ENCODE measurements at places on chromosomes 2 and 18.

GRCh38 chr2:111135910-111136297 lies 15.2 kb downstream of the BCL2L11 start:
- DNase-seq, result peak; percentile 28

- no peak for DNase-seq
These were observed 107.1 kb upstream of the MAPRE2 start for GRCh38 chr18:34933909-34934661.

GRCh38 chr2:233817995-233818638 lies 36.2 kb downstream of the HJURP start:
- no peak for DNase-seq

- no peak for DNase-seq
These were observed 685.8 kb upstream of the HS6ST1 start for GRCh38 chr2:129004485-129004884.

DNA sequence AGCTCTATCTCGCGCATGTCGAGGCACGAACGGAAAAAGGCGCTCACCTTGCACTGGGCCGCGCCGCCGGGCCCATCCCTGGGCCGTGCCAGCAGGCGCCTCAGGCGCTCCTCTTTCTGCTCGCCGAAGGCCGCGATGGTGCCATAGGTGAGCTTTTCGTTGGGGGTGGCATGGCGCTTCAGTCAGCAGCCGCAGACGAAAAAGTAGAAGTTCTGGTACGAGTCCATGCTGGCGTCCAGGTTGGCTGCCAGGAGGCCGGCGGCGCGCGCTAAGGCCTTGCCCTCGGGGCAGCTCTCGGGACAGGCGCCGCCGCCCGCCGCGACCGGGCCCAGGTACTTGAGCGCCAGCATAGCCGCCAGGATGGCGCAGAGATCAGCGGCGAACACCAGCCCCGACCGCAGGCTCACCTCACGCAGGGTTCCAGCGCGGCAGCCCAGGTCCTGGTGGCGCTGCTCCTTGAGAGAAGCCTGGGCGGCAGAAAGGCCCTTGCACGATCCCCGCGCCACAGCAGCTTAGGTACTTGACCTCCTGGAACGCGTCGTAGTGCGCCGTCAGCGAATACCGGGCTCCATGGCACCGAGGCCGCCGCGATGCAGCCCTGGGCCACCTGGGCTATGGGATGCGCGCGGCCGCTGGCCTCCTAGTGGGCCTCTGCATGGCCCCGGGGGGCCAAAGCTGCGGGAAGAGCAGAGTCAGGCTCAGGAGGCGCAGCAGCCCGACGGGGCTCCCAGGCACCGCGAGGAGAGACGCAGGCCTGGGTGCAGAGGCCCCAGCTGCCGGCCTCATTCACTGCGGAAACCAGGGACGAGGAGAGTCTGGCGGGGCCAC lies 12.8 kb downstream of the ALPG start:
- DNase-seq, result no peak

DNA sequence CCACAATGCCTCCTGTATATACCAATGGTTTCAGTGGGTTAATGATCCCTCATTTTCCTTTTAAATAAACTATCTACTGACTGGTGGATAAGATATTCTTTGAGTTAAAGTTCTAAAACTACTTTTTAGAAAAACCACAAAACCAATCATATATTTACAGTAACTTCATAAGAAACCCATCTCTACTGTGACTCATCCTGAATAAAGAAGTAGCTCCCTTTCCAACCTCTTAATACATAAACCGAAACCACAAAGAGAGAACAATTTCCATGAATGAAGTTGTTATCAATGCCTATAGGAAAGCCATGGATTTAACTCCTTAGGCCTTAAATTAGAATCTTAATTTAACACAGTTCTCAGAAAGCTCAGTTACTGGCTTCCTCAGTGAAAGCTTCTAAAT lies 227.0 kb upstream of the SMAD7 start:
- DNase-seq, result no peak

DNA sequence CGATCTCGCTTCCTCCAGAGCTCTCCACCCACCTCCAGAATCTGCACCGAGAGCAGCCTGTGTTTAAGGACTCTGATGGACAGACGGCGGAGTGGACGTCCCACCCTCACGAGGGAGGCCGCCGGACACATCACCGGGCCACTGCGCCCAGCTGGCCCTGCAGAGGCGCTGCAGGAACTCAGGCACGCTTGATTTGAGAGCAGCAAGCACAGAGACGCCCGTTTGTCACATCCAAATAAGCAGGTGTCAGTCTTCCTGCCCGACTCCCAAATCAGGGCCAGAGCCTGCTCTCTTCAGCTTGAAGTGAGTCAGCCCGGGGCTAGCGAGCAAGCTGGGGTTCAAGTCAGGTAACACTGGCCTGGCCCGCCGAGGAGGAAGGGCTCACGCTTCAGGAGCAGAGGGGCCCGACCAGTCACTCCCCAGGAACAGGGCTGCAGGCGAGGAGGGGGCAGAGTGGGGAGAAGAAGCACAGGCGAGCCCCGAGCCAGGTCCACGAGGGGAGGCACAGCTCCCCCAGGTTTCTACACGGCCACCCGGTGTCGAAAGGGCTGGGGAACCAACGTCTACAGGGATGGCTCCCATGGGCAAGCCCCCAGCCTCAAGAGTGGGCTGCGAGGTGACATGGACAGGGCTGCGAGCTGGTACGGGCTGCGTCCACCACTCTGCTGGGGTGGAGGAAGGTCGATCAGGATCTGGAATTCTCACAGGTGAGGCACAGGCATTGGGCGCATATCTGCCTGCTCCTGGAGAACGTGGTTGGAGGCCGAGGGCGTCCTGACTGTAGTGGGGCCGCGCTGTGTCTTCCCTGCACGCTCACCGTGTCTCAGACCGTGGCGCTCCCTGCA lies 52.5 kb upstream of the CTDP1 start:
- DNase-seq, result no peak

DNA sequence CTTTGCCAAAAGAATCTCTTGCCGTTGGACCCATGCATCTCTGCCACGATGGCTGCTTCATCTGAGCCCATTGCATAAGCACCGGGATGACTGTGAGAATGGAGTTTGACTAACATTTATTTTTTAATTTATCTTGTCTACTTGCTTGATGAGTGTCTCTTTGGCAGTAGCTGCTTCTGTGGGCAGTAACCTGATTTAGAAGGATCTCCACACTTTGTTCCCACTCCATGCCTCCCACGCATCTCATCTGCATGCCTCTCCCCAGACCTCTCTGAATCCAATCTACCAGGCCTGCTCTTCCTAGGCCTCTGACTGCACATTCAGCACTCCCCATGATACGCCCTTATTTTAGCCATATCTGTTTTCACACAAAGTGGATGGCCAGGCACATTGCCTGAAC lies 23.7 kb upstream of the TMX3 start:
- DNase-seq, result no peak

DNA sequence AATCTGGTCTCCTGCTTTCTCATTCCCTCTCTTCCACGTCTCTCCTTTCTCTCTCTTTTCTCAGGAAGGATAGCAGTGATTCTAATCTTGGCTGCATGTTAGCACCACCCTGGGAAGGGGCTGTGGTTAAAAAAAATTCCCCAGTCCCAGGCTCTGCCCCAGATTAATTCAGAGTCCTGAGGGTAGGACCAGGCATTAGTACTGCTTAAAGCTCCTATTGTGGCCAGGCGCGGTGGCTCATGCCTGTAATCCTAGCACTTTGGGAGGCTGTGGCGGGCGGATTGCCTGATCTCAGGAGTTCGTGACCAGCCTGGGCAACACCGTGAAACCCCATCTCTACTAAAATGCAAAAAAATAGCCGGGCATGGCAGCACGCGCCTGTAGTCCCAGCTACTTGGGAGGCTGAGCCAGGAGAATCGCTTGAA lies 35.4 kb upstream of the EML4 start:
- DNase-seq, result no peak

DNA sequence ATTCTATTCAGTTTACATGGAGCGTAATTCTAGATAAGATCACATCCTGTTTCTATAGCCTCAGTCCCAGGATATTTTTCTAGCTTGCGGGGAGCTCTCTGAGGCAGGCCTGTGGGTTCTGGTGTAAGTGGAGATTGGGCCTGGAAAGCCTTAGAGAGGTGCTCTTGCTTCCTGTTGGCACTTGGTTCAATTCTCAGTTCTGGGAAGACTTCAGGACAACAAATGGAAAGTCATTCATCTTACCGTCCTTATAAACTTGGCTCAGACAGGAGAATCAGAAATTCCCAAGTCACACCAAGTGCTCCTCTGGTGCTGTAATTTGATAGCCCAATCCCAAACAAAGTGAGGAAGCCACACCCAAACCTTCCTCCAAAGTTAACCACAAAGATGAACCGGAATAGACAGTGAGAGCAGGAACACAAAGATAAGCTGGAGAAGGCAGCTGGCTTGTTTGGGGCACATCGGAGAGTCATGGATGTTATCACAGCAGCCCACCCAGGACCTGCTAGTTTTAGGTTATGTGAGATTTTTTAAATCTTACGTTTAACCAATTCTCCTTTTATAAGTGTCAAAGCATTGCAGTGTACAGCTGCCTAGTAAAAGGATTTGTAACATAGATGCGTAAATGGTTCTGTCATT lies 144.3 kb upstream of the MAP3K20 start:
- DNase-seq, result no peak

- no peak for DNase-seq
These were observed 394.2 kb upstream of the ZEB2 start for GRCh38 chr2:144914113-144914512.

- DNase-seq, result no peak
These were observed 180.7 kb downstream of the BABAM2 start for GRCh38 chr2:28071221-28071620.

DNA sequence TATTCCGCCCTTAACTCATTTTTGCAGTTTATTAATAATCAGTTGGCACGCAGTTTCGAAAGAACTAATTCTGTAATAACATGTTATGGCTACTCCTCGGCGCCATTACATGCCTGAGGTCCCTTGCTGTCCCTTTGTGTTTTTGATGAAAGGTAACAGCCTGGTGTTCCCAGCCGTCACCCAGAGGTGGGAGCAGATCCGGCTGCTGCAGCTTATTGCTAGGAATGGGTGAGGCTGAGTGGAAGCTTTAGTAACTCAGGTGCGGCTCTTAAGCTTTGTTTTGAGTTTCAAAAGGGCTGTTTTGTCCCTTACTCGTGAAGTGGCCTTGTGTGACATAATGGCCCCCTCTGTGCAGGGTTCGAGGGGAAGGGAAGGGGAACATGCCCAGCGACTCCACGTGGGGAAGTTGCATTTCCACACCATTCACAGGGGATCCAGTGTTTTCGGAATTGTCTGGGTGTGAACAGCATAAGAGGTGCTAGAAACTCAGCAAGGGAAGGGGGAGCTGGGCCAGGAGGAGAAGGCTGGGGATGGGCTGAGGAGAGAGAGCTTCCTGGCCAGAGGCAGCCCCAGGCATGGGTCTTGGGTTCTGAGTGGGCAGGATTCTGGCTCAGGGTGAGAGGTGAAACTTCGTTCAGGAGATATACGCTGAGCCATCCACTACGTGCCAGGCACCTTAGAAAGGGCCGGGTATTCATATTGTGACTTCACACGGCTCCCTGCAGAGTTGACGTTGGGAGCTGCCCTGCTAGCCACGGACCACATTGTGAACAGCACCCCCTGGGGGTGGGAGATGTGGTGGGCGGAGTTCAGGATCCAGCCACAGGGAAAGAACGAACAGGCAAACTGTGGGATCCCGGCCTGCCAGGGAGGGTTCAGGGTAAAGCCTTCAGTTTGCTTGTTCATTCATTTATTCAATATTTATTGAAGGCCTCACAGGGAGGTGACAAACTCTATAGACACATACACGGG lies 84.4 kb downstream of the TGOLN2 start:
- no peak for DNase-seq

All from CD4-positive, alpha-beta T cell (primary cell).